RWPE2 (cell line): ENCODE measurements at places on chromosomes 11 and 22.
A peak's percentile ranks its signal among the peaks of the same experiment; 100 is the strongest.

DNA sequence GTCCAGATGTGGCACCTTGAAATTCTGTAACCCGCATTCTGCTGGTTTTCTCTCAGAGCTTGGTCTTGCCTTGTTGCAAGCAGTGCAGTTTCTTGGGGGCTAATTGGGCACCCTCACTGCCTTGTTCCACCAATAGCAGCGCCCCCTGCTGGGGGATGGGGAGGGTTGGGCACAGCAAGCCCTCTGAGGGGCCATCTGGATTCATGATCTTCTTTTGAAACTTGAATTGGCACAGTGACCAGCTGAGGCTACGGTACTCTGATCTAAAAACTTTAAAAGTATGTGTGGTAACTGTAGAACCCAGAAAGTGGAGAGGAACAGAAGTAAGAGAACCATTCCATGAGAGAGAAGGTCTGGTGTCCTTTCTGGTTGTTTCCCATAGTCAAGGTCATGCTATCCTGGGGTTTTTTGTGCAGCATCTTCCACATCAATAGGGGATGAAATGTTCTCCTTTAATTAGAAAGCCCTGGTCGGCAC is 64.2 kb downstream of the MED15 start:
- no peak for DNase-seq

DNA sequence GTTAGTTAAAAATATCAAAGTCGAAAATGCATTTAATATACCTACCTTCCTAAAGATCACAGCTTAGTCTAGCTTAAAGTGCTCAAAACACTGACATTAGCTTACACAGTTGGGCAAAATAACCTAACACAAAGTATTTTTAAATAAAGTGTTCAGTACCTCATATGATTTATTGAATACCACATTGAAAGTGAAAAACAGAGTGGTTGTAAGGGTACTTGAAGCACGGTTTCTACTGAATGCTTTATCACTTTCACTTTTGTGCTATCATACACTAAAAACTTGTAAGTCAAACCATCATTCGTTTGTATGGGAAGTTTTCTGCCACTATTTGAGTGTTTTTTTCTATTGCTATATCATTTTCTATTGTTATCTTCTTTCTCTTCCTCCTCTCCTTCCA is 36.6 kb downstream of the ZBTB44 start:
- DNase-seq = no peak

- DNase-seq = no peak
Observed at GRCh38 chr11:102719620-102720277, 5.0 kb downstream of the MMP8 start.

GRCh38 chr22:44610071-44610470 is 91.9 kb upstream of the PRR5 start:
- DNase-seq = no peak

- no peak for DNase-seq
Observed at GRCh38 chr11:123098990-123099389, 37.1 kb upstream of the HSPA8 start.

- no peak for DNase-seq
Observed at GRCh38 chr22:40313007-40313406, 33.3 kb upstream of the ADSL start.

GRCh38 chr11:40186437-40187263 is 1272.8 kb downstream of the LRRC4C start:
- DNase-seq = no peak

- no peak for DNase-seq
Observed at GRCh38 chr11:73412308-73412707, 36.1 kb downstream of the RELT start.

DNA sequence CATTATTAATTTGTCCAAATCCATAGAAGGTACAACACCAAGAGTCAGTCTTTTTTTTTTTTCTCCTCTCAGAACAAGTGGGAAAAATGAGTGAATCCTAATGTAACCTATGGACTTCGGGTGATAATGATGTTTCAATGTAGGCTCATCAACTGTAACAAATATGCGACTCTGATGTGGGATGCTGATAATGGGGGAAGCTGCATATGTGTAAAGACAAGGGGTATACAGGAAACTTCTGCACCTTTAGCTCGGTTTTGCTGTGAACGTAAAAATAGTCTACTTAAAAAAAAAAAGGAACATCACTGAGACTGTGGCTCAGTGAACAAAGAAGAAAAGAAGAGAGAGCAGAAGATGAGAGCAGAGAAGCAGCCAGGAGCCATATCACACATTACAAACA is 78.3 kb upstream of the ARHGAP32 start:
- DNase-seq = no peak

GRCh38 chr22:26516503-26516902 is 4.2 kb upstream of the TFIP11 start:
- no peak for DNase-seq

- DNase-seq = no peak
Observed at GRCh38 chr11:82976786-82977185, 75.2 kb downstream of the DDIAS start.

GRCh38 chr11:129287920-129288319 is 87.7 kb upstream of the BARX2 start:
- DNase-seq = no peak

- peak; percentile 56 for DNase-seq
Observed at GRCh38 chr11:64148226-64148916, 17.5 kb downstream of the MACROD1 start.

DNA sequence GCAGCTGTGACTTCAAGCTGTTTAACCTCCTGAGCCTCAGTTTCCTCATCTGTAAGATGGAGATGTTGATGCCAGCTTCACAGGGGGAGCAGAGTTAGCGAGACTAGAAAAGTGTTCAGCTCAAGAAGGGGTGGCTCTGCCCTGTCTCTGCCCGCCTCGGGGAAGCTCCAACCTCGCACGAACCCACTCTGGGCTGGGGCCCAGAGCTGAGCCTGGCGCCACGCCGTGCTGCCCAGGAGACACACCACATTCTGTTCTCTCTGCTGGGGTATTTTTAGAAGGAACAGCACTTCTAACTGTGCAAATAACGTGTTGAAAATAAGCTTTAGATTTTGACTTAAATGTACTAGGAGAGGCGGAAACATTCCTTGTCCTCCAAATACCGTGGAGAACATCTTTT is 74.1 kb downstream of the PHF21B start:
- no peak for DNase-seq

DNA sequence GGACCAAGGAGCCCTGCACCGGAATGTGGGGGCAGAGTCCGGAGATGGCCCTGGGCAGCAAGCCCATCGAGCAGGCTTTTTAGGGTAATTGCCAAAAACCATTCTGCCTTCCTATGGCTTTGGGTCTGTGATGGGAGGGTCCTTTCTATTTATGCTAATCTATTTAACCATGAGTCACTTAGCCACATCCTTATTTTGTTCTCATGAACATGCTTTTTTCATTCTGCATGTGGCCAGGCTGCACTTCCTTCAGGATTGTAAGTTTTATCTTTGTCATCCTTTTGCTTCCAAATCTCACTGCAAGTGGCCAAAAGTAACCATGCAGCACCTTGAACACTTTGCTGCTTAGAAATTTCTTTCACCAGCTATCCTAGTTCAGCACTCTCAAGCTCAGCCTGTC is 88.3 kb downstream of the EFCAB6 start:
- no peak for DNase-seq

DNA sequence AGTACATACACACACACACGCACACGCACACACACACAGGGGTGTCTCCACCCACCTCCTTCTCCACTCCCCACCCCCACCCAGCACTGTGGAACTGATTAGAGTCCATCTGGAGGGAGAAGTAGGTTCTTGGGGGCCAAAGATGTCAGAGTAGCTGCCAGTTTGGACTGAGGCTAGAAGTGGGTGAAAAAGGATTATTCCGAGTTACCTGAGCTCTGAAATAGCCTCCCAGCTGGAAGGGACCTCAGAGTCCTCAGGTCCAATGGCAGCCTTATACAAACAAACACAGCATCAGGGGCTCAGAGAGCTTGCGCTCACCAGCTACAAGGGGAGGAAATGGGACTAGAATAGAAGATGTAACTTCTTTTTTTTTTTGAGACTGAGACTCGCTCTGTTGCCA is 20.8 kb downstream of the IL10RA start:
- no peak for DNase-seq

DNA sequence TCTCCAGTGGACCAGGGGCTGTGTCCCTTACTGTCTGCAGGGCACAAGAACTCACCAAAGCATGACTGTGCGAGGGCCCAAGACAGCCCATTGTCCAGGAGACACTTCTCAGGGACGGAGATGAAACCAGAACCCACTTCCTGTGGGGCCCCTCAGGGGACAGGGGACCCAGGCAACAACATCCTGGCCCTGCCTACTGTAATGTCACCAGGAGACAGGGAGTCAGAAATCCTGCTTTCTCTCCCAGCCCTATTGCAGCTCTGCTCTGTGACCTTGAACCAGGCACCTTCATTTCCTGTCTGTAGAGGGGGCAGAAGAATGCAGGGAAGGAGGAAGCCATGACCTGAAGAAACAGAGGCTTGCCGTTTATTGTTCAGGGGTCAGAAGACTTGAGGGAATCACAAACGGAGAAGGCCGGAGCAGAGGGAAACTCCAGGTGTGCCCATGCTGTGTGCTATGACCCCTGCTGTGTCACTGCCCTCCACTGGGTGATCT is 98.0 kb downstream of the NAT10 start:
- DNase-seq = no peak

GRCh38 chr22:43158778-43159483 is 7.6 kb downstream of the TSPO start:
- DNase-seq = no peak

GRCh38 chr11:120153221-120153620 is 15.3 kb upstream of the TRIM29 start:
- DNase-seq = no peak

DNA sequence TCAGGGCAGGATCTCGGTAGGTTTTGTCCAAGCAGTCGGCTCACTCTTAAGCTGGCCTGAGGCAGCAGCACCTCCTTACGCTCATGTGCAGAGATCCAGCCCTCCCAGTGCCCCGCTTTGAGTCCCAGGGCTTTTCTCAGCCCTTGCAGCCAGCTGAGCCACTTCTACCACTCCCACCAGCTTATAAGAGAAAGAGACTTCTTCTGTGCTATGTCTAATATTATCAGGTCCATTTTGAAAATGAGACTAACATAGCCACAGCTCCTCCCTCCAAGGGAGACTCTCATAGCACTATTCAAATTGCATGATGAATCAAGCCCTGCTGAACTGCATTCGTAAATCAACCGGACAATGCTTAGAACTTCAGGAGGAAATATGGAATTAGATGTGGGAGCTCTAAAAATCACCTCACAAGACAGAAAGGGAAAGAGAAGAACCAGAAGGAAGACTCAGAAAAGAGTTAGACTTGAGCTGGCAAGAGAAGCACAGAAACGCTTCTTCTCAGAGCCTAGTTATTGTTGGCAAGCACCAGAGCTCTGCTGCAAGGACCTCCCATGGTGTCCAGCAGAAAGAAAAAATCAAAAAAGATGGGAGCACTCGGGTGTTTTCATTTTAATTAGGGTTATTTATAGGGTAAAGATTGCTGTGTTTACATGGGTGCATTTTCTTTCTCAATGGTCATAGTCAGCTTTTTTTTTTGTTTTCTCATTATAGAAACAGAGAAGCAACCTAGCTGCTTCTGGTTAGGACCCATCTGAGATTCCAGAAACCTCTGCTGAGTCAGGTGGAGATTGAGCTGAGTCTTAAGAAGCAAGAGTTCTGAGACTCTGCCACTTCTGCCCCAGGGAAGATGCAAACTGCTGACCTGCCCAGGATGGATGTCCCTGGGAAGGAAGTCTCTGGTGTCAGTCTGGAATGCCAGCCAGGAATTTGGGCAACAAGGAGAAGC is 181.4 kb downstream of the ETS1 start:
- no peak for DNase-seq

GRCh38 chr11:60165951-60166350 is 16.9 kb downstream of the MS4A6A start:
- DNase-seq = no peak

- DNase-seq = no peak
Observed at GRCh38 chr22:36986242-36986821, 32.9 kb downstream of the TST start.

DNA sequence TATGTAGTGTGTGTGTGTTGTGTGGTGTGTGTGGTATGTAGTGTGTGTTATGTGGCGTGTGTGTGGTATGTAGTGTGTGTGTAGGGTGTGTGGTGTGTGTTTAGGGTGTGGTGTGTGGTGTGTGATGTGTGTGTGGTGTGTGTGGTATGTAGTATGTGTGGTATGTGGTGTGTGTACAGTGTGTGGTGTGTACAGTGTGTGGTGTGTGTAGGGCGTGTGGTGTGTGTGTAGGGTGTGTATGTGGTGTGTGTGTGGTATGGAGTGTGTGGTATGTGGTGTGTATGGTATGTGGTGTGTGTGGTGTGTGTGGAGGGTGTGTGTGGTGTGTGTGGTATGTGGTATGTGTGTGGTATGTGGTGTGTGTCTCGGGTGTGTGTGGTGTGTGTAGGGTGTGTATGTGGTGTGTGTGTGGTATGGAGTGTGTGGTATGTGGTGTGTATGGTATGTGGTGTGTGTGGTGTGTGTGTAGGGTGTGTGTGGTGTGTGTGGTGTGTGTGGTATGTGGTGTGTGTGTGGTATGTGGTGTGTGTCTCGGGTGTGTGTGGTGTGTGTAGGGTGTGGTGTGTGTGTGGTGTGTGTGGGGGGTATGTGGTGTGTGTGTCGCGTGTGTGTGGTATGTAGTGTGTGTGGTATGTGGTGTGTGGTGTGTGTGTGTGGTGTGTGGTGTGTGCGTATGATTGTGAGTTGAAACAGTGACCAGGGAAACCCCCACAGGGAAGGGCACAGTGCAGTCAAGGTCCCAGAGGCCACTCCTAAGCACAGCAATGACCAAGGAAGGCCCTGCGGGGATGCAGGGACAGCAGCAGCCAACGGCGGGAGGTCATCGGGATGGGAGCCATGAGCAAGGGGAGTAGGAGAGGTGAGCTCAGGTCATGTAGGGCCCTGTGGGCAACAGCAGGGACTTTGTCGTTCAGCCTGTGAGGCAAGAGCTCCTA is 2.9 kb upstream of the PPP6R2 start:
- DNase-seq = no peak

GRCh38 chr11:71204294-71204693 is 48.1 kb downstream of the SHANK2 start:
- DNase-seq = no peak

GRCh38 chr11:33668468-33668825 is 32.2 kb downstream of the C11orf91 start:
- DNase-seq = no peak

DNA sequence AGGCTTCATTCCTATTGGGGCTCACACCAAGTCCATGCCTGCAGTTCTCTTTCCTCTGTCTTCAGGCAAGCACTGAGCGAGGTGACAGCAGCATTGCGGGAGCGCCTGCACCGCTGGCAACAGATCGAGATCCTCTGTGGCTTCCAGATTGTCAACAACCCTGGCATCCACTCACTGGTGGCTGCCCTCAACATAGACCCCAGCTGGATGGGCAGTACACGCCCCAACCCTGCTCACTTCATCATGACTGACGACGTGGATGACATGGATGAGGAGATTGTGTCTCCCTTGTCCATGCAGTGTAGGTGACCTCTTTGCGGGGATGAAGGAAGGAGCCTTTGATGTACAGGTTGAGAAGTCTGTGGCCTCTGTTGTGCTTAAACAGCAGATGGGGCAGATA is 11.4 kb upstream of the RRM1 start:
- no peak for DNase-seq
